ENCODE measurements at places on chromosomes 2 and 18.

- H3K4me1 ChIP-seq, result no peaks in the 10 kb centered on the region
- no peak overlapping the region for H3K27ac ChIP-seq
- H3K36me3 ChIP-seq, result no peaks in the 10 kb centered on the region
Observed at GRCh38 chr2:63078852-63079606, 28.4 kb downstream of the OTX1 start.

DNA sequence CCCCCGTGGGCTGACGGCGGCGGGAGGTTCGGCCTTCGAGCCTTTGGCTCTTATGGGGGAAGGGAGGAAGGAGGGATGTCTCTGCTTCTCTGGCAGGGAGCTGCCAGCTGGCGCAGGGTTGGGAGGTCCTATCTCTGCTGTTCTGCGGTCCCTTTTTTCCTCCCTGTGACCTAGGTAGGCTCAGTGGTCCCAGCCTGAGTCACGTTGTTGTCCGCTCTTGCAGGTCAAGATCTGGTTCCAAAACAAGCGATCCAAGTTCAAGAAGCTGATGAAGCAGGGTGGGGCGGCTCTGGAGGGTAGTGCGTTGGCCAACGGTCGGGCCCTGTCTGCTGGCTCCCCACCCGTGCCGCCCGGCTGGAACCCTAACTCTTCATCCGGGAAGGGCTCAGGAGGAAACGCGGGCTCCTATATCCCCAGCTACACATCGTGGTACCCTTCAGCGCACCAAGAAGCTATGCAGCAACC lies 2.5 kb downstream of the DLX1 start:
- no peak overlapping the region for H3K27ac ChIP-seq
- no peak for DNase-seq
- H3K4me3 ChIP-seq, result no peak overlapping the region

DNA sequence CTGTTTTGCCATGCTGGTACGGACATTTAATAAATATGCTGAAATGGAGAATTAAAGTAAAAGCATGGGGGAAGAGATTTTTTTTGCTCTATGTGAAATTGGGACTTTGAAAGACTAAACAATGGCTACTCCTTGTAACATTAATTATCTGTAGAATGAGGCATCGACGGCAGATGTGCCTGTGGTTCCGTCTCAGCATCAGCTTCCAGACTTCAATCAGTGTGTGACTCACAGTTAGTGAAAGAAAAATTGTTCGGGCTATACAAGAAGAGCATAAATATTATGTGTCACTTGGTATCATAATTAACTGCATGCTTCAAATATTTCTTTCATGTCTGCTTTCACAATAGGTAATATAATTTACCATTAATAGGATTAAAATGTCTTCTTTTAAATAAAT lies 117.0 kb upstream of the SMIM21 start:
- no peaks in the 10 kb centered on the region for H3K27me3 ChIP-seq
- no peak overlapping the region for H3K4me3 ChIP-seq
- DNase-seq, result no peak
- H3K4me1 ChIP-seq, result no peaks in the 10 kb centered on the region

DNA sequence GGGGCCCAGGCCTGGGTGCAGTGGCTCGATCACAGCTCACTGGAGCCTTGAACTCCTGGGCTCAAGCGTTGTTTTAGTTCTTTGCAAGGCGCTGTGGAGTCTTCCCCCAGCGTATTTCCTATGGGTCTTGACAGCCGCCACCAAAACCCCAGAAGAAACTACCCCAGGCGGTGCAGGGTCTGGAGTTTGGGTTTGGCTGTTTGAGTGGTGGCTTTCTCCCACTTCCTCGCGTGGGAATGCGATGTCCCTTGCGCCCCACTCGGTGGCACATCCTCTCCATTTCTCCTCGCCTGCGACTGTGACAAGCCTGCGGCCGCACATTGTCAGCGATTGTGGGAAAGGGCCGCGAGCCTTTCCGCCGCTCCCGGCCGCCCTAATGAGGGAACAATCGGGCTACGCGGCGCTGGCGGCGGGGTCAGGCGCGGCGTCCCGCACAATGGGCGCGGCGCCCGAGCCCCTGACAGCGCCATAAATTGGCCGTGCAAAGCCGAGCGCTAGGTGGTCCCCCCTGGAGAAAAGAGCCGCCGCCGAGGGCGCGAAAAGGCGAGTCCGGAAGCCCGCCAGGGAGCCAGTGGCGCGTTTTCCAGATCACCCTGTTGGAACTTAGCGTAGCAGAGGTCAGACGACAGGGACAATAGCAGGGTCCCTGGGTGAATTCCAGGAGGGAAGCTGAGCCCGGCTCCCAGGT lies 194.9 kb upstream of the POU3F3 start:
- H3K4me3 ChIP-seq, result no peak overlapping the region
- no peak overlapping the region for H3K27ac ChIP-seq
- H3K36me3 ChIP-seq, result no peaks in the 10 kb centered on the region
- no peak for DNase-seq

GRCh38 chr2:226079196-226079595 lies 679.7 kb downstream of the NYAP2 start:
- H3K27ac ChIP-seq, result no peak overlapping the region
- no peaks in the 10 kb centered on the region for H3K4me1 ChIP-seq
- H3K36me3 ChIP-seq, result no peaks in the 10 kb centered on the region
- no peak overlapping the region for H3K4me3 ChIP-seq
- no peaks in the 10 kb centered on the region for H3K27me3 ChIP-seq

DNA sequence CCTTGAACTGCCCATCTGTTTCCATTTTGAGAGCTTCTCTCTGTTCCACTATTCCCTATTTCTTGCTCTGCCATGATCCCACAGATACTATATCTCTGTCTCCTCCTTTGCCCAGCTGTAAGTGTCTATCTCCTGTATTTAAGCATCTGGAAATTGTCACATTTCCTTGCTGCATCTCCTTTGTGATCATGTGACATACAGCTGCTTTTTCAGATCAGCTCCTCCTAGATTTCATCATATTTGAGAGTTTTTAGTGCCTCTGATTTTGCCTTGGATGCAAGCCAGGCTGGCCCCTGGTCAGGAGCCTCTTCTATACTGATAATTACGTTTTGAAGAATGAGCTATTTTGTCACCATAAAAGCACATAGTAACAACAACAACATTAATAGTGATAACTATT lies 131.7 kb upstream of the TNP1 start:
- H3K4me1 ChIP-seq, result no peaks in the 10 kb centered on the region
- H3K36me3 ChIP-seq, result no peaks in the 10 kb centered on the region
- H3K4me3 ChIP-seq, result no peak overlapping the region

DNA sequence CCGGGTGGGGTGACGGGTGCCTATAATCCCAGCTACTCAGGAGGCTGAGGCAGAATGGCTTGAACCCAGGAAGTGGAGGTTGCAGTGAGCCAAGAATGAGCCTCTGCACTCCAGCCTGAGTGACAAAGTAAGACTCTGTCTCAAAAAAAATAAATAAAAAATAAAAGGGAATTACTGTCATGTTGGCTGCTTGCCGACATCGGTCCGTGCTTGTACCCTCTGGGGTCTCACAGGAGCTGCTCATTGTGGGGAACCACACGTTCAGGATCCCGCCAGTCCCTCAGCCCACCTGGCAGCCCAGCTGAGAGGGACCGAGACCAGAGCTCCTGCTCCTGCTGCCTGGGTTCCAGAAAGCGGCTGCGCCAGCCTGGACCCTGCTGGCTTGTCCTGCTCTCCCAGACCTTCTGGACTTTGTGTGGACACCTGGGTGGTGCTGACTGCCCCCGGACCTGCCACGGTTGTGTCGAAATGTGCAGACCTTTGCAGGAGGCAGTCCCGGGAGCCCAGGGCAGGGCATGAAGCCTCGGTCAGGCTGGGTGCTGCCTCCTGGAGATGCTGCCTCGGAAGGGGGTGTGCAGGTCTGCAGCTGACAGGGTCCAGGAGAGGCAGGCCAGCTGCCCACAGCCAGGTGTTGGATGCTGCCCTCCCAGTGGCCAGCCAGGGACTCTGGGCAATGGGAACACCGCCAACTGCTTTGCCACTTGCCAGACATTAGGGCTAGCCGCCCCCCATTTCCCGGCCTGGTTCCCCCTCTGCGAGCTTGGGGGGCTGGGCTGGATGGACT lies 16.4 kb downstream of the KLF11 start:
- H3K27me3 ChIP-seq, result no peaks in the 10 kb centered on the region
- H3K4me3 ChIP-seq, result no peak overlapping the region
- H3K4me1 ChIP-seq, result no peaks in the 10 kb centered on the region
